ENCODE measurements at places on chromosomes 5 and 9. TPM values are rescaled to one million over a fixed set of nuclear protein-coding genes. Genes with fewer than 3 reads are reported as not detected.
A peak's percentile ranks its signal among the peaks of the same experiment; 100 is the strongest.

CFAP90 gene
- not detected for total RNA-seq

SLC6A7 gene
- total RNA-seq: not detected

CCDC183 gene
- total RNA-seq: 3.5 TPM

OR1N1 gene
- total RNA-seq: not detected

ACTBL2 gene
- total RNA-seq: not detected

IL4 gene
- total RNA-seq: not detected

LHX6 gene
- total RNA-seq: 15.0 TPM

KIF24 gene
- total RNA-seq: 0.59 TPM

FOXI1 gene
- 0.44 TPM for total RNA-seq

COL23A1 gene
- total RNA-seq: 20.4 TPM

FGFR4 gene
- 4.8 TPM for total RNA-seq

GRCh38 chr9:12968093-12968492, 193.3 kb downstream of the LURAP1L start:
- H3K36me3 ChIP-seq: no peaks in the 10 kb centered on the region
- H3K4me1 ChIP-seq: no peaks in the 10 kb centered on the region
- DNase-seq: no peak
- no peaks in the 10 kb centered on the region for H3K27me3 ChIP-seq
- no peak overlapping the region for H3K27ac ChIP-seq

- no peaks in the 10 kb centered on the region for H3K27me3 ChIP-seq
- no peaks in the 10 kb centered on the region for H3K4me1 ChIP-seq
- no peak overlapping the region for H3K4me3 ChIP-seq
Observed at GRCh38 chr9:7237473-7238246, 479.9 kb downstream of the KDM4C start.

- no peaks in the 10 kb centered on the region for H3K4me1 ChIP-seq
- no peak overlapping the region for H3K4me3 ChIP-seq
- H3K36me3 ChIP-seq: no peaks in the 10 kb centered on the region
- no peaks in the 10 kb centered on the region for H3K27me3 ChIP-seq
Observed at GRCh38 chr5:115190388-115190787, 20.7 kb upstream of the TRIM36 start.

GRCh38 chr5:135478938-135479337, 26.8 kb upstream of the TIFAB start:
- no peak overlapping the region for H3K4me3 ChIP-seq
- H3K36me3 ChIP-seq: no peaks in the 10 kb centered on the region
- no peak for DNase-seq
- no peak overlapping the region for H3K27ac ChIP-seq
- H3K4me1 ChIP-seq: no peaks in the 10 kb centered on the region
- H3K27me3 ChIP-seq: no peaks in the 10 kb centered on the region

DNA sequence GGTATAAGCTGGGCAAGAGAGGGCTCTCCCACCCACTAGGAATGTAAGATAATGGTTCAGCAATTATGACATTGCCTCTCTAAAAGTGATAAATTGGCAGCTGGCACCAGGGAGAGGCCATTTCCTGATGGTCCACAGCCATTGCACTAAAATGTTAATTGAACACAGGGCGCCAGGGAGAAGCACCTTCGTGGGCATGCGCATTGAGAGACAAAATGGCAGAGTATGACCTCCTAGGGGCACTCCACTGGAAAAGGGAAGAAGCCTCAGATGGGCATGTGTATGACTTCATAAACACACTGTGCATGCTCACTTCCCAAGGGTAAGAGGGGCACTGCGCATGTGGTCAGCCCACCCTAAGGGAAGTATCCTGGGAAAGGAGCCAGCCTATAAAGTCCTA, 419.2 kb downstream of the AGTPBP1 start:
- H3K4me1 ChIP-seq: no peaks in the 10 kb centered on the region
- no peak overlapping the region for H3K27ac ChIP-seq
- H3K36me3 ChIP-seq: no peaks in the 10 kb centered on the region
- no peak for DNase-seq
- no peaks in the 10 kb centered on the region for H3K27me3 ChIP-seq

DNA sequence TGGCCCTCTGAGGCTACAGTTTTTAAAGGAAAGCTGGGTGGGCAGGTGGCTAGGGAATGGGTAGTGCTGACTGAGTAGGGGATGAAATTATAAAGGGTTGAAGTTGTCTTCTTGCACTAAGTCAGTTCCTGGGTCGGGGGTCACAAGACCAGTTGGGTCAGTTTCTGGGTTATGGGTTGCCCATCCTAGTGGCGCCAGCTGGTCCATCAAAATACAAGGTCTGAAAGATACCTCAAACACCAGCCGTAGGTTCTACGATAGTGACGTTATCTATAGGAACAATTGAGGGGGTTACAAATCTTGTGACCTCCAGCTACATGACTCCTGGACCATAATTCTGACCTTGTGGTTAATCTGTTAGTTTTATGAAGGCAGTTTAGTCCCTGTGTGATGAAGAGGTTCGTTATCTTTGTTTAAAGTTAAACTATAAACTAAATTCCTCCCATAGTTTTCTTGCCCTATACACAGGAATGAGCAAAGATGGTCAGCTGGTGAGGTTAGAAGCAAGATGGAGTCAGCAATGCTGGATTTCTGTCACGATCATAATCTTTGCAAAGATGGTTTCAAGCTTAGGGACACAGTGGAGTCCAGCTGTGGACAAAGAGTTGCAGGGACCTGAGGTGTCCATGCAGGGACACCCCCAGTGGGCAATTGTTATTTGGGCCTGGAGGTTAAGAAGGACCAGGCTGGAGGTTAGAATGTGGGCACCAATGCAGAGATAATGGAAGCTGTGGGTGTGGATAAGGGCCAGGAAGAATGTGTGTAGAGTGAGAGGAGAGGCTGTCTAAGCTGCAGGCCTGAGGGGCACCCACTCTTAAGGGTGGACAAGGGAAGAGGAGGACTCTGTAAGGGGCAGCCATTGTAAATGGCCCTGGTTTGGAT, 14.0 kb upstream of the CREBRF start:
- no peak for DNase-seq
- H3K27ac ChIP-seq: no peak overlapping the region
- no peaks in the 10 kb centered on the region for H3K27me3 ChIP-seq
- no peaks in the 10 kb centered on the region for H3K4me1 ChIP-seq
- H3K4me3 ChIP-seq: no peak overlapping the region

GRCh38 chr5:56402266-56403220, 169.4 kb upstream of the ANKRD55 start:
- DNase-seq: no peak
- no peaks in the 10 kb centered on the region for H3K27me3 ChIP-seq
- peaks cover 12% of the 10 kb centered on the region for H3K4me1 ChIP-seq
- no peaks in the 10 kb centered on the region for H3K36me3 ChIP-seq
- H3K4me3 ChIP-seq: no peak overlapping the region

GRCh38 chr9:10651012-10651411, 38.2 kb upstream of the PTPRD start:
- H3K27me3 ChIP-seq: no peaks in the 10 kb centered on the region
- DNase-seq: no peak
- no peak overlapping the region for H3K27ac ChIP-seq
- no peaks in the 10 kb centered on the region for H3K4me1 ChIP-seq
- no peak overlapping the region for H3K4me3 ChIP-seq

- H3K27ac ChIP-seq: peak overlapping the region; percentile 99
- peaks cover 75% of the 10 kb centered on the region for H3K4me1 ChIP-seq
- peaks cover 12% of the 10 kb centered on the region for H3K36me3 ChIP-seq
- H3K4me3 ChIP-seq: no peak overlapping the region
- no peaks in the 10 kb centered on the region for H3K27me3 ChIP-seq
- DNase-seq: no peak
Observed at GRCh38 chr5:172773481-172774469, 2.8 kb upstream of the DUSP1 start.

- H3K4me1 ChIP-seq: no peaks in the 10 kb centered on the region
- H3K4me3 ChIP-seq: no peak overlapping the region
- no peak overlapping the region for H3K27ac ChIP-seq
- H3K27me3 ChIP-seq: no peaks in the 10 kb centered on the region
- DNase-seq: no peak
Observed at GRCh38 chr9:118088090-118088489, 383.9 kb downstream of the TLR4 start.

- H3K4me3 ChIP-seq: peak within 1 kb of the TSS; percentile 57
- peak; percentile 26 for DNase-seq
- no peaks in the 10 kb centered on the region for H3K27me3 ChIP-seq
Observed at GRCh38 chr5:111223787-111224560, at the start of gene CAMK4. Gene CAMK4 (plus strand): TSS chr5:111224384. CDS start chr5:111224484, 100 bp downstream.

DNA sequence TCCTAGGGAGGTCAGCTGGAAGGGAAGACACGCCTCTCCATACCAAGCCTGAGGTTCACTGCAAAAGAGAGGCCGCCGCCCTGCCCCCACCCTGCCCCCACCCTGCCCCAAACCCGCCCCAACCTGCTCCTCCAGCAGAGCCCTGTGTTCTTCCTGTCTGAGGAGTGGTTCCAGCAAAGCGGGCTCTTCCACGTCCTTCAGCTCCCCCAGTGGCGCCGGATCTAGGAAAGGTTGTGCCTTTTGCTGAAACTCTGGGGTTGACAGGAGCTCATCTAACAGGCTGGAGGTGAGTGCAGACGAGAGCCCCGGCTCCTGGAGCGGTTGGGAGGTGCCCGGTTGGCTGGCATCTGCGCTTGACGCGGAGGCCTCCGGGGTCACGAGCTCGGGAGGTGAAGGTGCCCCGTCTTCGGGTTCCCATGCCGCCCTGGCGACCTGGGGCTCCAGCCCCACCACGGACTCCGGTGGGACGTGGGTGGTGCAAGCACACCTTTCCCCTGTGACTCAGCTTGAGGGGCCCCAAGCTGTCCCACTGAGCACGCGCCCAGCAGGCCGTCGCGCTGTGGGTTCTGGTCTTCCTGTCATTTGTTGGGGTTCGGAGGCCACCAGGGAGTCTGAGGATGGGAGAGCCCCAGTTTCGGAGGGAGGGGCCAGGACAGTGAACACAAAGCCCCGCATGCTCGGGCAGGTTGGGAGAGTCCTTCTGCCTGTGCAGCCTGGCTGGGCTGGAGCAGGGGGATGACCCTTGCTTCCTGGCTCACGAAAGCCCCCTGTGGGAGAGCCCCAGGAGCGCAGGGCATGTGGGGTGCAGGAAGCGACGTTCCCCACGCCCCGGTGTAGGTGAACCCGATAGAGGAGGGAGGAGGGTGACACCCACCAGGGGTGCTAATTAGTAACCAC, 1467.1 kb downstream of the FOXD4L5 start:
- no peak overlapping the region for H3K4me3 ChIP-seq
- DNase-seq: no peak
- H3K27ac ChIP-seq: no peak overlapping the region

DNA sequence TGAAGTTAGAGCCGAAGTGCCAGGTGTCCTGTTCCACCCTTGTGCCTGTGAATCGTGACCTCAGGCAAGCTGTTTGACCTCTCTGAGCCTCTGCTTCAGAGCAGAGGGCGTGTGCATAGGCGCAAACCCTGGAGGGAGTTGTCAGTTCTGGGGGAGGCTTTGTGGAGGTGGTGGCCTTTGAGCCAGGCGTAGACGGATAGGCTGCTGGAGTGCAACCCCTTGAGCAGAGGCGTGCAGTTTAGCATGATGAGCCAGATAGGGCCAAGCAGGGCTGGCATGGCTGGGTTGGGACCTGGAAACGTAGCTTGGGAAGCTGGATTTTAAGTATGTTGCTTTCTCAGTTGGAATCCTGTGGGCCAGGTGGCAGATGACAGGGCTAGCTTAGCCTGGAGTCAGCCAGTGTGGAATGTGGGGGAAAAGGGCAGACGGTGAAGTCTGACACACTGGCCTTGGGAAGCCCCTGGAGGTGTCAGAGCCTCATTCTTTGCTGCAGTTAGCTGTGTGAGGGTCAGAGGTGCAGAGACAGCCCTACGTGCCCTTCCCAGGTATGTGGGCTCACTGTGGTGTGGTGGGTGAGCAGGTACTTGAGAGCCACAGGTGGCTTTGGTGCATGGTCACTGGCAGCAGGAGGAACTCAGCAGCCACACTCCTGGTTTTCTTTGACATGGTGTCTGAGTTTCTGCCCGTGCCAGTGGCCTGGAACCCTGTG, 93.4 kb downstream of the DAB2IP start:
- H3K4me3 ChIP-seq: peak overlapping the region; percentile 38
- H3K27ac ChIP-seq: peak overlapping the region; percentile 89
- H3K4me1 ChIP-seq: peaks cover 87% of the 10 kb centered on the region
- H3K27me3 ChIP-seq: no peaks in the 10 kb centered on the region
- H3K36me3 ChIP-seq: no peaks in the 10 kb centered on the region

DNA sequence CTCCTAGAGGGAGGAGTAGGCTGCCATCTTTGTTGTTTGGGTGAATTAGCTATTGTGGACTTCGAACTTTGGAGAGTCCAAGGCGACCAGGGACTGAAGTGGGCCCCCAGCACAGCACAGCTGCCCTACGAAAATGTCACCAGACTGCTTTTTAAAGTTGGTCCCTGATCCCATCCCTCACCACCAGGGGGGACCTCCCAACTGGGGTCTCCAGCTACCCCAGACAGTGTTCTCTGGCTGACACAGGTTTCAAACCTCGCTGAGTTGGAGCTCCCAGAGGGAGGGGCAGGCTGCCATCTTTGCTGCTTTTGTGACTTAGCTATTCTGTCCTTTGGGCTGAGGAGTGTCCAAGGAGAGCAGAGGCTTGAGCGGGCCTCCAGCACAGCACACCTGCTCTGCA, 45.7 kb upstream of the ADRB2 start:
- DNase-seq: no peak
- H3K4me1 ChIP-seq: no peaks in the 10 kb centered on the region
- H3K36me3 ChIP-seq: no peaks in the 10 kb centered on the region
- no peak overlapping the region for H3K4me3 ChIP-seq
- H3K27me3 ChIP-seq: no peaks in the 10 kb centered on the region

DNA sequence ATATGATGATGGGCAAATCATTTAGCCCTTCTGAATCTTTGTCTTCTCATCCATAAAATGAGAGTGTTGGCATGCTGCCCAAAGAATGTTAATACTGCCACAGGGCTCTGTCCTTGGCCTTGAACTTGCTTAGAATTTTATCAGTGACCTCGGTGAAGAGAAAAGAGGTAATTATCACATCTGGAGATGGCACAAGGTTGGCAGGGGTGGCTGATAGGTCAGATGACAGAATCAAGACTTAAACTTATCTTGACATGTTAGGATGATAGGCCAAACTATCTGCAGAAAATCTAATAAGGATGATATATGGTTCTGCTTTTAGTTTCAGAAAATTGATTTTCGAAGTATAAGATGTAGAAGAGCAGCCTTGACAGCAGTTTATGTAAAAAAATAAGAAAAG, 599.1 kb upstream of the CLINT1 start:
- no peak overlapping the region for H3K27ac ChIP-seq
- no peak overlapping the region for H3K4me3 ChIP-seq
- H3K27me3 ChIP-seq: no peaks in the 10 kb centered on the region
- no peaks in the 10 kb centered on the region for H3K36me3 ChIP-seq
- no peaks in the 10 kb centered on the region for H3K4me1 ChIP-seq

GRCh38 chr9:109499093-109499630, 1.1 kb upstream of the PTPN3 start:
- no peak overlapping the region for H3K27ac ChIP-seq
- H3K4me1 ChIP-seq: no peaks in the 10 kb centered on the region
- peaks cover 61% of the 10 kb centered on the region for H3K27me3 ChIP-seq
- peak overlapping the region; percentile 44 for H3K4me3 ChIP-seq
- no peaks in the 10 kb centered on the region for H3K36me3 ChIP-seq

DNA sequence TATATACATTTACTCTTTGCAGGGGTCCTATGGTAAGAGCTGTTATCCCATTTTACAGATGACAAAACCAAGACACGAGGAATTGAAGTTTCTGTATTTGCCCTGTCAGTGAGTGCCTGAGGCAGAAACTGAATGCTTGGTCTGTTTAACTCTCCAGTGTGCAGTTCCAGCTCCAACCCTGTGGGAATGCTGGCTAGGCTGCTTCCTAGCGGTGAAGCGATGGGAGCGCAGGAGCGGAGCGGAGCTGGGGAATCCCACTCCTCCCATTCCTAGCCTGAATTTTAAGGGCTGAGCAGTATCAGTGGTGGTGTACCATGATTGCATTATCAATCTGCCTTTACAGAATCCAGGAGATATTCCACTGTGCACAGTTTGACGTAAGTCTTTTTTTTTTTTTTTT, 202.3 kb downstream of the LRRC70 start:
- no peak overlapping the region for H3K27ac ChIP-seq
- H3K4me3 ChIP-seq: no peak overlapping the region
- H3K4me1 ChIP-seq: peaks cover 3% of the 10 kb centered on the region
- H3K36me3 ChIP-seq: no peaks in the 10 kb centered on the region
